BE2C (cell line): ENCODE measurements at places on chromosomes 16 and 17.

DNA sequence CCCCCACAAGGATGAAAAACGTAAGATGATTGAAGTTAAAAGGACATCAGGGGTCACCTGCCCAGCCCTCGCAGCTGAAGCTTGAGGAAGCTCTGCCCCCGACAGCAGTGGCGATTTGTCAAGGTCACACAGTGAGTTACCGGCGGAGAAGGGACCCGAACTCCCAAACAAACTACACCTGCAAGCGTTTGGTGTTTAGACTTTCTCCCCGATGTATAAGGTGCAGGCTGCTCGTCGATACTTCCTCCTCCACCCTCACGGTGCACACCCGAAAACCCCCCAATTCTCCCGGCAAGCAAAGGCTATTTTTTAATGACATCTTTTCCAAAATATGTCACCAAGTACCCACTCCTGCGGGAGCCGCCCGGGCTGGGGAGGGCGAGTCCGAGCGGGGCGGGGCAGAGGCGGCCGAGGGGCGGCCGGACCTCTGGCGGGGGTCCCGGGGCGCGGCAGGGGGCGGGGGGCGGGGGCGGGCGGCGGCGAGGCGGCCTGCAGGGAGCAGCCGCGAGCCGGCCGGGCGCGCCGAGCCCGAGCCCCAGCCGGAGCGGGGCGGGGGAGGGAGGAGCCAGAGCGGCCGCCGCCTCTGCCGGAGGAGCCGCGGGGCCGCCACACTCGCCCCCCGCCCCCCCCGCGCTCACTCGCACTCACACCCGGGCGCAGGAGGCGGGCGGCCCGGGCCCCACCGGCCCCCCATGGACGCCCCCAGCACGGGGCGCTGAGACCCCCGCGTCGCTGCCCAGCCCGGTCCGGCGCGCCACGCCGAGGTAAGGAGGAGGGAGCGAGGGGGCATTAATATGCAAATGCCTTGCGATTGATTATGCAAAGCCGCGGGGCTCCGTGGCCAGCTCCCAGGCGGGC lies at the start of gene THRA:
TSS of gene THRA (plus strand) at position 637 of the 858 bp plus-strand sequence. CDS start 11,524 bp downstream, outside the sequence.
- peak; percentile 81 for DNase-seq

DNA sequence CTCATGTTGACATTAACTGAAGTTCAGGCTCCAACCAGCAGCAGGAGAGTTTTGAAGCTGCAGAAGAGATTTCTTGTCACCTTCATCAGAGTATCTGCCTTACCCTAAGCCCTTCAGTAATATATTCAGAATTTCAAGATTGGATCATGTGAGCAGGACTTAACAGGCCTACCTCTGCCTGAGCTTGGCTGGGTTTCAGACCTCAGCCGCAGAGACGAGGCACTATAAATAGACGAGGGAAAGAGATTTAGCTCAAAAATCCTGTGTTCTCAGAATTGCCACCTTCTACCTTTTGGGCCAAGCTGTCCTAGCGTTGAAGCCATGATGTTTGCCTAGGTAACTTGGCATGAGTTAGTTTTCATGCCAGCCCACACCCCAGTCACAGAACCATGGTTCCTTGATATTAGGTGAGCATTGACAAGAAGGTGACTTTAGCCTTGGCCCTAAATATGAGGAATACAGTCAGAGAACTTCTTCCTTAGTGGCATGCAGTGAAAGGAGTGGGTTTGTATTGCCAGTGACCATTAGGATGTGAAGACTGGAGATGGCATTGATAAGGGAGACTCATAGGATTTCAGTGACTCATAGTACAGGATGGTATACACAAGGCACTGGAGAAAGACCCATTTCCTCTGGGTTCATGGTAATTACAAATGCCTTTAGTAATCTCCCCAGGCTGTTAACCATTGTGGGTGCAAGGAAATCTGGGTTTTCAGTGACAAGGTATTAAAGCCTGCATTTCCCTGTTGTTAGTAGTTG lies 224.3 kb downstream of the MSI2 start:
- no peak for DNase-seq

DNA sequence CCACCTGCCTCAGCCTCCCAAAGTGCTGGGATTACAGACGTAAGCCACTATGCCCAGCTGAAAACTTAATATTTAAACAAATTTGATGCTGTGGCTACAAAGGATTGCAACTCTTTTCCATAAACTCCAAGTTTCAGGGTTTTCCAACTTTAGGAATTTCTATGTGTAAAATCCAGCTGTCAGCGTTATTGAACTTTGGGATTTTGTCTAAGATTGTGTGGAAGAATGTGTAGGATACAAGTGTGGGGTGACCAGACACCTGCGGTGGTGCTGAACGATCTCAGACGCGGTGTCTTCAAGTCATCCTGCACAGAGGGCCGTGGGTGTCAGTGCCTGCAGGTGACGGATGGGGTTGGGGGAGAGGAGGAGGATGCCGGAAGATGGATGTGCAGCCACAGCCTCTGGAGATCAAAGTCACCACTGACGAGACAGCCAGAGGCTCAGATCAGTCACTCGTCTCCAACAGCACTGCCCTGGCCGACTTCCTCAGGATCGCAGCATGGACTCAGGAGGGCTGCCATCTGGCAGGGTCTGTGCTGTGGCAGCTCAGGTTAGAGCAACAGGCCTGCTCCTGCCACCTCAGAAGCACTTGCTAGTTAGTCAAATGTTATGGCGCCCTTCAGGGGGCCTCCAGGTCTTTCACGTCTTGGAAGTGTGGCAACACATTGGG lies 13.0 kb downstream of the ACSF3 start:
- DNase-seq, result no peak

DNA sequence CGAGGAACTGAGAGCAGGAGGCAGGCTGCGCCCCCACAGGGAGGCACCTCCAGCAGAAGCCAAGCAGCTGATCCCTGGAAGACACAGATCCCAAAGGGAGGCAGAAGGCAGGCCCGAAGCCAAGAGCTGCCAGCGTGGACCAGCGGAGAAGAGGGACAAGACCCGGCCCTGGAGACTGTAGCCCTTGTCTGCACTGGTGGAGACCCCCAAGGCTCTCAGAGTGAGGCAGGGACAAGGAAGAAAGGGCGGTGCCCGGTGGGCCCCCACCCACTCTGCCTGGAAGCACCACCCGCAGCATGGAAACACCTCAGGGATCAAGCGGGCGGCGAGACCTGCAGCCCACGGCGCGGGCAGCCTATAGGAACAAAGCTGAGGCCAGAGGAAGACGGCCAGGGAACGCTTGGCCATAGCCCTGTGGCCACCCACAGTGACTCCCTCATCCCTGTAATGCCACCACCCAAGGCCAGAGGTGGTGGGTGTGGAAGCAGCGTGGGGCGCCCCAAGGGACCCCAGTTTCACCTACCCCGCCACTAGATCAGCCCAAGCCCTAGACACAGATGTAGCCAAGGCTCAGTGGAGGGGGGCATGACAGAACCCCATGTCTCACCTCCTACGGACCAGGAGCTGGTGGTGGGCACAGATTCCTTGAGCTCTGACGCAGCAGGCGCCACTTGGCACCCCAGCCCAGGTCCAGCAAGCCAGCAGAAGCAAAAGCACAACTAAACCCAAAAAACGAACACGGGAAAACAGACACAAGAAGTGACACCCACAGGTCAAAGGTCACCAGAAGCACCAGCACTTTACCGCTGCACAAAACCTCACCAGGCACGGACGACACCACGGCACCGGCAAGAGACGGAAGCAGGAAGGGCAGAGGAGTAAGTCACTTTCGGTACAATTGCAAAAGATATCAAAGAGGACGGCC lies 2.9 kb upstream of the SIRT7 start:
- DNase-seq, result no peak

DNA sequence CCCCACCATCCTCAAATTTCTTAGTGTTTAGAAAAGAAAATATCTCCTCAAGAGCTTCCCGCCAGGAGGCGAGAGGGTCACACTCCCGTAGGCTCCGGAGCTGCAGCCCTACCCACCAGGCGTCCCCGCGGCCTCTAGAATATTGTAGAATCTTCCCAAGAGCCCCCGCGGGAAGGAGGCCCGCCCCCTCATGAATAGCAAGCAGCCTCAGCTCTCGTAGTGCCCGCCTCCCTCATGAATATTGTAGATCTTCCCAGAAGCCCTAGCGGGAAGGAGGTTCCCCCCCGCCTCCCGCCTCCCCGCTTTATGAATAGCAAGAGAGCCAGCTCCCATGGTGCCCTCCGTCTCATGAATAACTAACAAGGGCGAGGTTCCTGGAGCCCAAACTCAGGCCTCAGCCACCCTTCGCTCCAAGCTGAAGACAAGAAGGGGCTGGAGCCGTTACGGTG lies at the start of gene FBXO47:
TSS of gene FBXO47 (minus strand) at position 114 of the 449 bp plus-strand sequence. CDS start 4,378 bp downstream, outside the sequence.
- peak; percentile 12 for DNase-seq

DNA sequence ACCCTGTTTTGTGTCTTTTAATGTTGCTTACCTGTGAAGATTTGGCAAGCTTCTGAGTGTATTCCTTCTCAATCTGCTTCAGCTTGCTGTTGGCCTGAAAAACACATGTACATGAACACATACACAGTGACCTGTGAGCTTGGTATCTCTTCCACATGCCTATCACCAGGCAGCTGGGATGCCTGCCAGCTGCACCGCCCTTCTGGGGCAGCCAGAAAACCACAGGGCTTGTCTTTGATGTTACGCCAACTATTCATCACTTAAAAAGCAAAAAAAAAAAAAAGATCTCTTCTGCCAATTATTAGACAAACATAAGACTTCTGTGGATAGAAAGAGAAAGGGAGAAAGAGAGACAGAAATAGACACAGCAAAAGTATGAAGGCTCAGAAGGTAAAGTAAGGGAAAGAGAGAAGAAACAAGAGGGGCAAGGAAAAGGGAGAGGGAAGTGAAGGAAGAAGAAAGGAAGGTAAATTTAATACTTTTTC lies 189.2 kb upstream of the AXIN2 start:
- DNase-seq, result peak; percentile 35

DNA sequence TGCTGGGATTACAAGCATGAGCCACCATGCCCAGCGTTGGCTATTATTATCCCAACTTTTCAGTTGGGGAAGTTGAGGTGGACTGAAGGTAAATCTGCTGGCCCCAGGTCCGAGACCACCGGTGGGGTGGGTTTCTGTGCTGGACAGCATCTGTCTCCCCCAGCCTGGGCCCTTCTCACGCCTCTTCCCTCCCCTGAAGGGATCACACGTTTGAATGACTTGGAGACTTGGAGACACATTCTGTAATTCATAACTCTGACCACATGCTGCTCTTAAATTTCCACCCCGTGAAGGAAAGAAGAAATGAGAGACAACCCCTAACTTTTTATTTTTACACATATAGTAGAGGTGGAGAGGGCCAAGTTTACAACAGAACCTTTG lies 109.8 kb downstream of the MSI2 start:
- DNase-seq, result no peak

- no peak for DNase-seq
Observed at GRCh38 chr17:75661531-75661930, 5.4 kb downstream of the RECQL5 start.

DNA sequence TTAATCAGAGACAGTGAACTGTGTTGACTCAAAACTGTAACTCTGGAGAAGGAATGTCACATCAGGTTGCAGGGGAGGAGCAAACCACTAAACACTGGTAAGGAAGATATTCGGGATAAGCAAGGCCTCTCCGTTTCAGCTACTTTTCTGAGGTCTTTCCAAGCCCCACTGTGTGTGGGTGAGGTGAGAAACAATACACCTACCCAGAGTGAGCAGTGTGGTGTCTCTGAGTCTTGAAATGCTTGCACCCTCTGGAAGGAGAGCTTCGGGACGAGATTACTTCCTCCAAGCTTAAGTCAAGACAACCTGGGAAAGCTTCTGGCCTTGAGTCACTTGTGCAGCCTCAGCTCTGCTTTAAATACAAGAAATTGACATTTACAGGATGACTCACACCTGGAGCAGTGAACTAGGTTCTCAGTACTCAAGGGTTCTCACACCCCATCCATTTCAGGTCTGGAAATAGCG lies 2.5 kb upstream of the MAP3K14 start:
- no peak for DNase-seq

DNA sequence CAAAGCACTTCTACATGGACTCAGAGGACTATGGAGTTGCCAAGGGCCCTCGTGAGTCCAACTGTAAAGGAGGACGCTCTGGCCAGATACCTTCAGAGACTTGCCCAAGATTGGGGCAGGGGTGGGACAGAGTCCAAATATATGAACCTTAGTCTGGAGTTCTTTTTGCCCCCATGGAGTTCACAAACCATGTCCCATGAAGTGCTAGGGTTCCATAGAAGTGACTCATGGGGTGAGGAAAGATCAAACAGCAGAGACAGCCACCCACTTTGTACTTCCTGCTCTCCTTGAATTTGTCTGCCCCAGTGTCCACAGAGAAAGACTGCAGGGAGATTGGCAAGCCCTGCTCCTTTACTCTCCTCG lies 29.0 kb downstream of the SRL start:
- DNase-seq, result no peak

- DNase-seq, result no peak
Observed at GRCh38 chr17:28485049-28485448, 11.6 kb downstream of the SLC13A2 start.
